ENCODE measurements at places on chromosomes 7 and 10.

- no peak for DNase-seq
Observed at GRCh38 chr7:151776446-151776845, 100.5 kb downstream of the PRKAG2 start.

GRCh38 chr10:50846753-50847152, 38.7 kb downstream of the A1CF start:
- no peak for DNase-seq

- DNase-seq = no peak
Observed at GRCh38 chr10:3180355-3181025, 7.9 kb upstream of the PITRM1 start.

DNA sequence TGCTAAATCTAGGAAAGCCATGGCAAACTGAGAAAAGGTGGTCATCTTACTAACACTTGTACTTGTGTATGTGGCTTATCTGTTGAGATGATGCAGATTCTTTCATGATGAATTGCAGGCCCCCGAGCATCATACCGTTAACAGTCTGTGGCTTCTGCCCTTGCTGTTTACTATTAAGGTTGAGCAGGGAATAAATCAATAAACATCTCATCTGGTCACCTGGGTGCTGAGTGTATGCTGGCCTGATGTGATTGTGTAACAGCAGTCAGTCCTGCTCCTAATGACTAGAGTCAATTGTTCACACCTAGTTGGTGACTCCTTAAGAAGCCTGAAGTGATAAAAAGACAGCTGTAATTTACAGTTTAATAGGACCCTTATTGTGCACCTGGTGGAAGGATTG, 8.3 kb upstream of the GNAT3 start:
- DNase-seq = no peak

- no peak for DNase-seq
Observed at GRCh38 chr7:157274991-157275427, 61.8 kb upstream of the DNAJB6 start.

DNA sequence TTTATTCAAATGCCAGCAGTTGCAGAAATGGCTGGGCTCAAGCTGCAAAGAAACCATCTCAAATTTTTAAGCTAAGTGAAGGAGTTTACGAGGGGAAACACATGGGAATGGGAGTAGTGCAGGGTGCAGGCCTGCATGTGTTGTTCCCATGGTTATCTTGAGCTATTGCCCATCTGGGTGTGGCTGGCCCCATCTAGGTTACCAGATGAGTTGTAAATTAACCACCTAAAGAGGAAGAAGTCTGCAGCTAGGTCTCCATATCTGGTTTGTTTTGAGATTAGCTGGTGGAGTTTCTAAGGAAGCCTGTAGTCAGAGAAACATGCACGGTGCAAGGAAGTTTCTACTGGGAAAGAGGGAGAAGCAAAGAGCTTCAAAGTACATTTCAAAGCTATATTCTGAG, 23.3 kb upstream of the STEAP2 start:
- no peak for DNase-seq

DNA sequence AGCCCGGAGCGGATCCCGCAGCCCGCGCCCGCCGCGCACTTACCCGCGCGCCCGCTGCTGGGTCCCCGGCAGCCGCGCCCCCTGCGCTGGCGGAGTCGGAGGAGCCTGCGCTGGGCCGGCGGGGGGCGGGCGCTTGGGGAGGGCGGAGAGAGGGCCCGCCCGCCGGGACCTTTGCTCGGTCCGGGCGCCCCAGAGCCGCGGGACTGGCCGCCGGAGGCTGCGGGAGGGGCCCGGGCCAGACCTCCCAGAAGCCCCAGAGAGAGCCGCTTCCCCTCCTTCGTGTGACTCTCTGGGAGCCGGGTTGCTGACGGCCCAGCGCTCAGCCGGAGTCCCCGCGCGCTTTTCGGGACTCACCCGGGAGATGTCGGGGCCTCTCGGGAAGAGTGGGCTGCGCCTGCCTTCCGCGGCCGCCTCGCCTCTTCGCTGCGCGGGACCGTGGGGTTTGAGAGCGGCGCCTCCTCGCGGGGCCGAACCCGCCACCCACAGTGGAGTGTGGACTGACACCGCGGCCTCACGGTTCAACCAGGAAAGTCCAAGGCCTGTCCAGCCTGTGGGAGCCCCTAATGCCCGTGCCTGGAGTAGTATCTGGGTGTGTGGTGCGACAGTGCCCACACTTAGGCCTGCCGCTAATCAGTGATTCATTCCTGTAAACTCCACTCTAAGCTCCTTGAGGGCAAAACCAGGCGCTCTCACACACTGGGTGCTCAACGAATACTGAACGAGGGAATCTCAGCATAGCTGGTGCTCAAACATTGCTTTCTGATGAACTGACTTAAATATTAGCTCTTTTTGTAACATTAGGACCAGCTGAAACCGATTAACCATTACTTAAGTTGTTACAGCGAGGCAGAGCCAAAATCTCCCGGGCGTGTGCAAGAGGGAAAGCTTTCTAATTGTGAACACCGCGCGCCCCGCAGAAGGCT, at the start of gene GSDME:
Gene GSDME (minus strand): TSS at position 112 of the 923 bp plus-strand sequence. CDS start 7,690 bp downstream, outside the sequence.
- DNase-seq = peak; percentile 36

DNA sequence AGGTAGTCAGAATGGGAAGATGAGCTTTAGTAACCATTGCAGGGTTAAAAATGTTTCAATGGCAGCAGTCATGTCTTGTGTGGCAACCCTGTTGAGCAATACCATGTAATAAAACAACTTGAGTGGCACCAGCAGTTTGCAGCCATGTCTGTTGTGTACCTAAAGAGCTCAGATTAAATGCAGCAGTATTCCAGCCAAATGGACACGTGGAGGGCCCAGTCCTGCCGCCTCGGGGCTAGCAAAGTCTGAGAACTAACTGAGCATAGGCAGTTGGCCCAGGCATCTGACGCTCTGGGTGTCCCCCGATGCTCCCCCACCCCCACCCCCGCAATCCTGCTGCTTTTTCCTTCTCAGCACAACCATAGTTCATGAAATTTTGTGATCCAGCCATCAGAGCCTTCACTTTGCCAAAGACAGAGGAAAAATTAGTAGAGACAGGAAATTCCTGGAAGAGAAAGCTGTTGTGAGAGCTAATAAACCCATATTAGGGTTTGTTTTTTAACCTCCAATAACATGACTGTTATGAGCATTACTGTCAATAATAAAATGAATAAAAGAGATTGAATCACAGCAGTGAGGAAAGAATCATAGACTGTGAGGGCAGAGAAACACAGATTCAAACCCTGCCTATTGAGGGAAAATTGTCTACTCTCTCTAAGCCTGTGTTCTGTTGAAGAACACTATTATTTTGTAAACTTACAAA, 220.6 kb upstream of the RHOBTB1 start:
- DNase-seq = no peak

GRCh38 chr10:817371-817770, 114.1 kb downstream of the LARP4B start:
- DNase-seq = no peak

GRCh38 chr10:454860-455259, 234.6 kb downstream of the DIP2C start:
- DNase-seq = no peak

DNA sequence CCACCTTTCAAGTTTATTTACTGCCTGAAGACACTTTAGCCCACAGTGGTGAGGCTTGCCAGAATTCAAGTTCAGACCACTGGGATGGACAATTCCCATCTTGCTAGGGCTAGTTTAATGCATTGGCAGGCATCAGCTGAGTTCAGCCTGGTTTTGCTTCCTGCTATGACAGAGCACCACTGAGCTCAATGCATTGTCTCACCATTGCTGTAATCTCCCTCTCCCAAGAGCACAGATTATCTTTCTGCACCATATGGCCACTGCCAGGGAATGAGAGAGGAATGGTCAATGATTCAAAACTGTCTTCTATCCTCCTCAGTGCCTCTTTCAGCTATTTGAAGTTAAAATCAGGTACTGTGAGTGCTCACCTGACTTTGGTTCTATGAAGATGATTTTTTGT, 160.8 kb downstream of the XPNPEP1 start:
- no peak for DNase-seq

DNA sequence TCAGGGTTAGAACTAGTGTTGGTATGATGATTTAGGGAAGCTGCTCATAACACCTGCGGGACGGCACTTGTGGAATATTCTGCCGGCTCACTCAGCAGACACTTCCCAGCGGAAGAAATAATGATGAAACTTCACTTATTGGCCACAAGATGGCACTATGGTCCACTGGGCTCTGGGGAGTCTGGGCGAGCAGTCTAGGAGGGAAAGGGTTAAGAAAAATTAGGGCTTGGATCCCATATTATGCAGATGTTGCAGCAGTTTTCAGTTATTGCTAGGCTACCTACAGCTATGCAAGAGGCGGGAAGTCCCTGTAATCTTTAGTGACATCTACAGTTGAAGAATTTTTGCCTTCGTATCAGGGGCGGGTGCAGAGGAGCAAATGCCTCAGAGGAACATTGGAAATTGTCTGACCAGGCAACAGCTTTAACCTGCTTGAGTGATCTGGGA, 238.7 kb upstream of the PRSS58 start:
- no peak for DNase-seq

GRCh38 chr7:44057849-44058758, 7.3 kb downstream of the PGAM2 start:
- no peak for DNase-seq

GRCh38 chr7:25360451-25360850, 132.2 kb upstream of the NPVF start:
- DNase-seq = no peak

- no peak for DNase-seq
Observed at GRCh38 chr10:4836416-4836969, 10.5 kb downstream of the AKR1E2 start.

GRCh38 chr10:48330269-48330668, 23.8 kb downstream of the MAPK8 start:
- DNase-seq = no peak

DNA sequence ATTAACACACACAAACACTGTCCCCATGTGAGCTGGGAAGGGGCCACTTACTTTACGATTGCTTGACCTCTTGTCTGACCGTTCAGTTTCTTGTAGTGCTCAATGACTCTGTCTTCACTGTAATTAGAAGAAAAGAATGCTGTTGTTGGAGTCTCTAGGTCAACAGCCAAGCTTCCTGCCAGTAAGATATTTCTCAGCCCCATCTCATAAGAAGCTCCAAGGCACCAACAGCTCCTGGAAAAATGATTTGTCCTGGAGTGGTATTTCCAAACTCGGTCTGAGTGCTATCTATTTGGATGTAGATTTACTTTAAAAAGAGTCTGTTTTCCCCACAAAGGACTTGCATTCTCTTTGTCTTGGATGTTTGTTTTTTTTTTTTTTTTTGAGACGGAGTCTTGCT, 153.7 kb downstream of the PRPF18 start:
- DNase-seq = no peak

Data from stimulated activated CD8-positive, alpha-beta memory T cell treated with anti-CD3 and anti-CD28 coated beads, Interleukin-15, amount 100 ng/mL, for 48 hours (primary cell).